Hematopoietic multipotent progenitor cell treated with erythropoietin and hydrocortisone succinate and interleukin-3 and kit ligand, for 4 days (in vitro differentiated cells): ENCODE measurements at places on chromosomes 6 and 20.

GRCh38 chr20:3812975-3813847, 7.1 kb upstream of the AP5S1 start:
- no peak for DNase-seq

DNA sequence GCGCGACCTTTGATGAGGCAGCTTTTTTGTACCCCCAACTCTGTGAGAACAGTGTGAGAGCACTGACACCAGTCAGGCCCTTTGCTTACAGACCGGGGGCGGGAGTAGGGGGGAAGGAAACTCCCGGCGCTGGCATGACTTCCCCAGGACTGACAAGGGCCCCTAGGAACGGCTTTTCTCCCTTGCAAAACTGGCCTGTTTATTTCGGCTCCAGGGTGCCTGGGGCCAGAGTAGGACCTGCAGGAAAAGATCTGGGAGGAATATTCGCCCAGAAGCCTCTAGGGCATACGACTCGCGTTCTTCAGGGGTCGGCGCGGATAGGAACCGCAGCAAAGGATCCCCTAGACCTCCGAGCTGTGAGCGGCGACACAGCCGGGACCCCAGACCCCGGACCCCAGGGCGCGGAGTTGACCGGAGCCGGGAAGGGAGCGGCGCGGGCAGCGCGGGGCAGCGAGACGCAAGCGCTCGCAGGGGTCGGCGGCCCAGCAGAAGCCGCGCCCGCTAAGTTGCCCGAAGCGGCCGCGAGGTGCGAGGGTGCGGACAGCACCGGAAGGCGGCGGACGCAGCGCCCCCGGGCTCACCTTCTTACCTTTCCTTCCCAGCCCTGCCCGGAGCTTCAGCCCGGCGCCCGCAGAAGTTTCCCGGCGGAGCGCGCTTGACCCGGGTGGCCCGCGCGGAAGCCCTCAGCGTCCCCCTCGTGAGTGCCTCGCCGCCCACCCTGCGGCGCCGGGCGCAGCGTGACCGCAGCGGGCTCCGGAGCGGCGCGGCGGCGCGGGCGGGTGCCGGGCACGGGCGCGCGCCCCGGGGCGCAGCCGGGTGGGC, at the start of gene POPDC3:
Gene POPDC3, minus strand, starts transcription at position 771 of the 822 bp plus-strand sequence. CDS start 18,105 bp downstream, outside the sequence.
- peak; percentile 5 for DNase-seq

- DNase-seq: no peak
Measured at GRCh38 chr6:22800451-22800850, 231.1 kb downstream of the HDGFL1 start.

DNA sequence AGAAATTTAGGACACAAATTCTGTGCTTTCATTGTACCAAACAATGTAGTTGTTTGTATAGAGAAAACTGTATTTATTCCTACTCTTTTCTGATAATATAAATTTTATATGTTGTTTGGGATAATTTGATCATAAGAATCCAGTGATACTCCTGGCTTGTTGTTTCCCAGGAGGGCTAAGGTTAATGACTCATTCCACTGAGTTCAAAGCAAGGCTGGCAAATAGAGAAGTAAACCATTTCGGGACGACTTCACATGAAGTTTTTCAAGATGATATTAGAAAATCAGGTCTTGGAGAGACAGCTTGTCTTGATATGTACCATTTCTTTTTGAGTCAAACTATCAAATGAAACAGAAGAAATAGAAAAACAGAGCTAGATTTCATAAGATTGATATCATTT, 326.1 kb upstream of the CNR1 start:
- DNase-seq: no peak

- DNase-seq: no peak
Measured at GRCh38 chr6:4637691-4638433, 138.3 kb upstream of the CDYL start.

DNA sequence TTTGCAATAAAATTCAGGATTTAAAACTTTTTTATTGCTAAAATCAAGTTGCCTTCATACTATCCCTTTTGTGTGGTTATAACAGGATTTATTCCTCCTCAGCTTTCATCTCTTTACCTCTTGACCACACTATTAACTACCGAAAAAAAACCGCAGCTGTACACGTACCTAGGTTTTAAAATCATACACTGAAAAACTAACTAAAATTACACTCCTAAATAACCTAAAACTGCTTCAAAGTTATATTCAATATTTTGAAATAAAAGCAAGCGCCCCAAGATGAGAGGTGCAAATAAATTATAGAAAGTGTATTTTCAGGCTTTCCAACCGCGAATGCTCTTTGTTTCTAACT, 1.4 kb downstream of the MPC1 start:
- no peak for DNase-seq

GRCh38 chr20:37932919-37933318, 30.0 kb downstream of the VSTM2L start:
- DNase-seq: no peak

DNA sequence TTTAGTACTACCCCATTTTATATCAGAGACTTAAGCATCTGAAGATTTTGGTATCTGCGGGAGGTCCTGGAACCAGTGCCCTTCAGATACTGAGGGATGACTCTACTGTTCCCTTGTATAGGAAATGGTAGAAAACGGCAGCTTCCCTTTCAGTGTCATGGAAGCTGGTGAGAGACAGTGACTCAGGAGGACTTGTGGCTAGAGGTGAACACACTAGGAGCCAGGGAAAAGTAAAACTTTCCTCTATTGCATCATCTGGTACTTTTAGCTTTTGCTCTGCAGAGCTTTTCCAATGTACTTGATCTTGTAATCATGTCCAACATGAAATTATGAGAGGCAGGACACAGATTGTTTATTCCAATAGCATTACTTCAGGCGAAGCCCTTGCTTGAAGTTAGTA, 45.0 kb downstream of the RNF144B start:
- DNase-seq: no peak

- DNase-seq: no peak
Measured at GRCh38 chr20:9301129-9302090, 213.0 kb upstream of the LAMP5 start.
